ENCODE measurements at places on chromosomes 1 and 21. TPM values are rescaled to one million over a fixed set of nuclear protein-coding genes. Genes with fewer than 3 reads are reported as not detected.

DNASE2B gene
- total RNA-seq, result not detected

UAP1 gene
- 26.8 TPM for total RNA-seq

GPR153 gene
- total RNA-seq, result 6.1 TPM

RBM11 gene
- 2.1 TPM for total RNA-seq

AXDND1 gene
- 1.4 TPM for total RNA-seq

GRCh38 chr1:55284856-55285255 lies 69.7 kb upstream of the USP24 start:
- H3K4me3 ChIP-seq, result no peak overlapping the region
- H3K27ac ChIP-seq, result no peak overlapping the region
- H3K36me3 ChIP-seq, result peaks cover 3% of the 10 kb centered on the region
- H3K4me1 ChIP-seq, result peaks cover 17% of the 10 kb centered on the region
- H3K27me3 ChIP-seq, result peaks cover 10% of the 10 kb centered on the region

DNA sequence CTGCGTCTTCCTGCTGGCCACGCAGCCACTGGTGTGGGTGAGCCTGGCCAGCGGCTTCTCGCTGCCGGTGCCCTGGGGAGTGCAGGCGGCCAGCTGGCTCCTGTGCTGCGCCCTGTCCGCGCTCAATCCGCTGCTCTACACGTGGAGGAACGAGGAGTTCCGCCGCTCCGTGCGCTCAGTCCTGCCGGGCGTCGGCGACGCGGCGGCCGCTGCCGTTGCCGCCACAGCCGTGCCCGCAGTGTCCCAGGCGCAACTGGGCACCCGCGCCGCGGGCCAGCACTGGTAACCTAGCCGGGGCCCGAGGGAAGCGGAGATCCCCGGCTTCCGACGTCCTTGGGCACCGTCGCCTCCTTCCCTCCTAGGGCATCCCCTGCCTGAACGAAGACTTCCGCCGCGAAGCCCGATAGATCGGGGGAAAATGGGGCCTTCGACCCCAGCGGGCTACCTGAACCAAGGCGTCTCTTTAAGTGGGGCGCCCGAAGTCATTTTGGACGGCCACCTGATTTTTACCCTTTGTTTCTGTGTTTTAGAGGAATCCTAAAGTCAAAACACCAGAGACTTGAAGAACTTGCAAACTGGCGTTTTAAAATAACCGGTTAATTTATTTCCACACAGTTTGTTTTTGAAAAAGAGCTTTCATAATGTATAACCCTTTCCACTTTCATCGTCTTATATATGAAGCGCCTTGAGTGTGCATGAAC lies 2.0 kb downstream of the GPR88 start:
- H3K4me1 ChIP-seq, result no peaks in the 10 kb centered on the region
- H3K27ac ChIP-seq, result no peak overlapping the region
- H3K27me3 ChIP-seq, result peaks cover 85% of the 10 kb centered on the region
- H3K4me3 ChIP-seq, result peak overlapping the region; percentile 71

- H3K36me3 ChIP-seq, result no peaks in the 10 kb centered on the region
- peaks cover 5% of the 10 kb centered on the region for H3K27me3 ChIP-seq
- H3K4me1 ChIP-seq, result peaks cover 15% of the 10 kb centered on the region
- DNase-seq, result no peak
These were observed 11.1 kb upstream of the UBE2U start for GRCh38 chr1:64192290-64192689.

- H3K27me3 ChIP-seq, result peaks cover 8% of the 10 kb centered on the region
- no peaks in the 10 kb centered on the region for H3K36me3 ChIP-seq
- H3K27ac ChIP-seq, result no peak overlapping the region
- DNase-seq, result no peak
These were observed 34.7 kb upstream of the USP24 start for GRCh38 chr1:55249646-55250398.

DNA sequence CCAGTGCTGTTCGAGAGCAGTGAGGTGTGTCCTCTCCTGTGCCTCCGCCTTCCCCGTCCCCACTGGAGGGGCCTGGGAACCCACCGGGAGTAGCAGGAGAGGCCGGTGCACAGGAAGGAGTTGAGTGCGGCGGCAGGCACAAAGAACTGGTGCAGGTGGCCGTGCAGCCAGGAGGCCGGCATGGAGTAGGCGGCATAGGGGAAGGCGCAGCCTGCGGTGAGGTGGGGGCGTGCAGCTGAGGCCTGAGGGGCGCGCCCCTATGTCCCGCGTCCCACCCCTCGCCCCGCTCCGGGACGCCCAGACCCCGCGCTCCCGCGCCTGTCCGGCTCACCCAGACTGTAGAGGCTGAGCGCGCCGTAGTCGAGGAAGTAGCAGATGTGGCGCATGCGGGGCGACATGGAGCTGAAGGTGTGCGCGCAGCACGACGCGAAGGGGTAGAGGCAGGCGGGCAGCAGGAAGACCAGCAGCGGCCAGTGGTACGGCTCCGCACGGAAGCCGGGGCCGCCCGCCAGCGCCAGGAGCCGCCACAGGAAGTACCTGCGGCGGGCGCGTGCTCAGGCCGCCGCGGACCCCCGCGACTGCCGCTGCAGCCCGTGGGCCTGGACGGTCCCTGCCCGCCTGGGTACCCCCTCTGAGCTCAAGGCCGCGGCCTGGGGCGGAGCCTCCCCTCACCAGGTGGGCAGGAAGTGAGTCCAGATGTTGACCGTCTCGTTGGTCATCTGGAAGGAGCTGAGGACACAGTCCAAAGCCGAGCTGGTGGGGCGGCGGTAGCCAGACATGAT lies 2.2 kb downstream of the PAQR6 start:
- no peak overlapping the region for H3K4me3 ChIP-seq
- peaks cover 4% of the 10 kb centered on the region for H3K4me1 ChIP-seq
- H3K27ac ChIP-seq, result peak overlapping the region; percentile 55
- peaks cover 4% of the 10 kb centered on the region for H3K36me3 ChIP-seq

- H3K36me3 ChIP-seq, result no peaks in the 10 kb centered on the region
- H3K4me3 ChIP-seq, result no peak overlapping the region
- no peak overlapping the region for H3K27ac ChIP-seq
These were observed 91.4 kb downstream of the LYST start for GRCh38 chr1:235775246-235775860.

DNA sequence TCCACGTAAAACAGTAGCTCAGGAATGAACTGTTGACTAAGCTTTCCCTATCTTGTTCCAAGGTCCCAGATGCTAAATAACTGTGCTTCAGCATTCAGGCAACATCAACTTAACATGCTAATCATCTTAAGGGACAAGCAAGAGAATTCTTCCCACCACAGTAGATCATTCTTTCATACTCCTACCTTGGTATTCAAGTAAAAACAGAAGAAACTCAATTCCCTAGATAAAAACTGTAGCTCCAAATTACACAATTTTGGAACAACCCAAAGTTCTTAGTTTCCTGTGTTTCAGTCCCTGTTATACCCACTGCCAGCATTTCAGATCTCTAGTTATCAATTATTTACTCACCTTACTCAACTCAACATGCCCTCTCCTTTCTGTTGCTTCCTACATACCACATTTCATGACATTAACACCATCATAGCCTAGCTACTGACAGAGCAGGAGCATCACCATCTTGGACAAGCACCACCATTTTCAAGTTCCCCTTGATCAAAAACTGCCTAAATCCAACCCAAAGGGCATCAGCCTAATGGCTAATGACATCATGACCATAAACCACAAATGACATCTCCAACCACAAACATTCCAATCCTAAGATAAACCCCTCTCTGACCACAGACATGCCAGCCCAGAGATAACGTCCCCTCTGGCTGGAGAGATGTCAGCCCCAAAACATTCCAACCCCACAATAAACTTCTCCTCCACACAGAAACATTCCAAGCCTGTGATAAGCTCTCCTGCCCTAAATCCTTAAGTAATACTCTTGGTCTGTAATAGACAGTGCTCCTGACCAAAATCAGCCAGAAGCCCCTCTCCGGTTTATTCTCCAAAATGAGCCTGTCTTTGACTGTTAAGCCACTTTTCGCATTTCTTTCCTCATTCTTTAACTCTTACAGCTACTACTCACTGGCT lies 191.2 kb downstream of the RERE start:
- no peaks in the 10 kb centered on the region for H3K27me3 ChIP-seq
- peak overlapping the region; percentile 25 for H3K27ac ChIP-seq
- H3K4me3 ChIP-seq, result peak overlapping the region; percentile 15
- H3K4me1 ChIP-seq, result peaks cover 54% of the 10 kb centered on the region

DNA sequence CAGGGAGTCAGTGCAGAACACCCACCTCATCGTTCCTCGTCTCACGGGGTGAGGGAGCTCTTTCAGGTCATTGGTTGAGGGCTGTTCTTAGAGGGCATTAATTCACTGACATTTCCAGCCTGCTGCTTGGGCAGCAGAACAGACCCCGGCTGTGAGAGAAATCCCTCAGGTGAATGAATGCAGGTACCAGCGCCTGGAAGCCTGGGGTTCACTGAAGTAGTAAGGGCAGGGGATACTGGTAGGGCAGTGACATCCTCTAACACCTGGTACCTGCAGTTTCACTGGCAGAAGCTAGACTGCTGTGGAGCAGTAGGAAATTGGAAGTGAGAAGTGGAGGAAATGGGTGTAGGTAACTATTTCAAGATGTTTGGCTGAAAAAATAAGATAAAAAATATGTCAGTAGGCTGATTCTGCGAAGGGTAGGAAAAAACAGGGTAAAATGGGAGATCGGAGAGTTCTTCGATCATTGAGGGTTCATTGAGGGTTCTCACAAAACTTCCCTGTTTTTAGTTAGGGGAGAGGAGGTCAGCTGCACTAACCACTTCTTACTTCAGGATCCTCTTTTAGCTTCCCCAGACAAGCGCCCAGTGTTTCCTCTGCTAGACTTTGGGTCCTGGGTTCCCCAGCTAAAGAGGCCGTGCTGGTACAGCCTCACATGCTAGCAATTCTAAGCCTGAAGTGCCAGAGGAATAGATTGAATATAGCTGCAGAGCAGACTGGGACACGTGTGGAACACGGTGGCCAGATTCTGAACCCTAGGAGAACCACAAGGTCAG lies 55.2 kb downstream of the RNF220 start:
- H3K27me3 ChIP-seq, result peaks cover 51% of the 10 kb centered on the region
- no peak for DNase-seq
- no peak overlapping the region for H3K27ac ChIP-seq
- H3K4me1 ChIP-seq, result no peaks in the 10 kb centered on the region

GRCh38 chr1:77794550-77794949 lies 15.1 kb downstream of the MIGA1 start:
- no peaks in the 10 kb centered on the region for H3K4me1 ChIP-seq
- no peak overlapping the region for H3K27ac ChIP-seq
- no peaks in the 10 kb centered on the region for H3K27me3 ChIP-seq

DNA sequence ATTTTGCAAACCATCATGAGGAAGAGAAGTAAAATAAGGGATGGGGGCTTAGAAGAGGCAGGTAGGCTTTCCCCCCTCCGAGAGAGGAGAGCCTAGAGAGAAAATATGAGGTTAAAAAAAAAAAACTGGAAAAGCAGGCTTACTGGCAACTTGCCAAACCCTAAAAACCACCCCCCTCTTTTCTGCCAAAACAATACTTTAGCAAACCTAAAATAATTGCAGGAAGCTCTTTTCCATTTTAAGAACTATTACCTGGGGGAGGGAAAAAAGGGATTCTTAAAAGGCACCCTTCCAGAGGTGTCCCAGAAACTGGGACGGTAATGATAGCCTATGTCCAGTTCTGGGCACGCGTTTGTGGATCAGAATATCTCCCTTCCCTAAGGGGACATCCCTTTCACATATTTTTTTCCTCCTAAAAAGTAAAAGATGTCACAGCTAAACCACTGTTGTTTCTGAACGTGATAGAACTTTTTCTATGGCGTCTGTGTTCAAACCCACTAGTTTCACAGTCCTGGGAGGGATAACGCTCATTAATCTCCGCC lies 1.1 kb upstream of the NFIA start:
- peaks cover 50% of the 10 kb centered on the region for H3K4me1 ChIP-seq
- H3K36me3 ChIP-seq, result no peaks in the 10 kb centered on the region
- H3K27ac ChIP-seq, result peak overlapping the region; percentile 77
- H3K27me3 ChIP-seq, result peaks cover 30% of the 10 kb centered on the region
- H3K4me3 ChIP-seq, result peak overlapping the region; percentile 88

GRCh38 chr1:212775241-212775640 lies 16.3 kb downstream of the NSL1 start:
- H3K4me1 ChIP-seq, result no peaks in the 10 kb centered on the region
- H3K27ac ChIP-seq, result no peak overlapping the region
- peaks cover 62% of the 10 kb centered on the region for H3K36me3 ChIP-seq
- H3K4me3 ChIP-seq, result no peak overlapping the region
- no peak for DNase-seq
- no peaks in the 10 kb centered on the region for H3K27me3 ChIP-seq

GRCh38 chr1:198179556-198179981 lies 22.8 kb downstream of the NEK7 start:
- no peaks in the 10 kb centered on the region for H3K27me3 ChIP-seq
- no peak for DNase-seq
- H3K4me1 ChIP-seq, result peaks cover 35% of the 10 kb centered on the region
- H3K36me3 ChIP-seq, result peaks cover 4% of the 10 kb centered on the region

- H3K4me3 ChIP-seq, result peak overlapping the region; percentile 56
- no peak for DNase-seq
- H3K4me1 ChIP-seq, result peaks cover 29% of the 10 kb centered on the region
- peaks cover 18% of the 10 kb centered on the region for H3K36me3 ChIP-seq
- no peaks in the 10 kb centered on the region for H3K27me3 ChIP-seq
These were observed 4.0 kb downstream of the WDR26 start for GRCh38 chr1:224430511-224431113.

DNA sequence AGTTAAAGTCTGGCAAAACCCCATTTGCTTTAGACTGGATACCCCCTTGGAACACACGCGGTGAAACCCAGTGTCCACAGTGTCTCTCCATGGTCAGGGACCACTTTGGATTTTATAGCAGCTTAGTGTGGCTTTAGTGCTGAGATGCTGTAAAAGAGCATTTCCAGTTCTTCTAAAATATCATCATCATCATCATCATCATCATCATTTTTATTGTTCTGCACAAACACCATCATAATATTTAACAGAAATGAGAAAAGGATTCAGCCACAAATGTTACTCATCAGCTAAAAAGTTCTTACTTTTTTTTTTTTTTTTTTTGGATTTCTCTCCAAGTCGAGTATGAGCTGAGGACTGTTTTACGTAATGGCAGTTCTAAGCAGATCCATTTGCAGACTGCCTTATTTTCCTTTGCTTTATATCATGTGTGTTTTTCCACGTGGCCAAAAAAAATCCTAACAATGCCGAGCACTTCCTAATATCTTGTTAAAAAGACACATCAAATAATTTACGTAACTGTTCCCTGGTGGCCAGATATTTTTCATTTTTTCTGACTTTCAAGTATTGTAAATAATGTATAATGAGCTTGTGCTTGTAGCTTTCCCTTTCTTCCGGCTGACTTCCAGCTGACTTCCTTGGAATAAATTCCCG lies 62.8 kb downstream of the EVA1C start:
- H3K4me1 ChIP-seq, result peaks cover 12% of the 10 kb centered on the region
- no peak overlapping the region for H3K27ac ChIP-seq
- H3K4me3 ChIP-seq, result no peak overlapping the region
- no peaks in the 10 kb centered on the region for H3K36me3 ChIP-seq

DNA sequence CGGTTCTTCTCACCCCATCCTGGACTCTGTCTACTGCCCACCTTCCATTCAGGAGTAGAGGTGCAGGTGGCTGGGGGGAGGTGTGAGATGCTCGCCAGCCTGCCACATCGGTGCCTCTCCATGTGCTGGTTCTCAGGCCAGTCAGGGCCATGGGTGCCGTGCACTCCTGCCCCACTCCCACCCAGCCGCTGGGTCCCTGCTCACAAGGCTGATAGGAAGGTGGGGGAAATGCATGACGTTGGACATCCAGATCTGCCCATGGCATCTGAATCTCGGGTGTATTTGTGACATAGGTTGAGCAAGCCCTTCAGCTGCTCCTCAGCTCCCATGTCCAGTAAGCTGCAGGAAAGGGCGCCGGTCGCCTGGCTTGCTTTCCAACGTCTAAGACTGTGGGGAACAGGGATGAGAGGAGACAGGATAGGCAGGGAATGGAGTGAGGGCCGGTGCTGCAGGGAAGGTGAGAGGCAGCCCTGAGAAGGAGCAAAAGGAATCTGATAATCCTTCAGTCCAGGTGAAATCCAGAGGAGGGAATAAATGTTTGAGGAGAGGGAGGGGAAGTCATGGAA lies 11.8 kb downstream of the S100A7A start:
- no peak overlapping the region for H3K27ac ChIP-seq
- no peaks in the 10 kb centered on the region for H3K36me3 ChIP-seq
- H3K4me1 ChIP-seq, result no peaks in the 10 kb centered on the region
- H3K4me3 ChIP-seq, result no peak overlapping the region
- no peak for DNase-seq

All from type B pancreatic cell (in vitro differentiated cells).